ENCODE measurements at places on chromosomes 2 and 18. TPM values are rescaled to one million over a fixed set of nuclear protein-coding genes. Genes with fewer than 3 reads are reported as not detected.

DNA sequence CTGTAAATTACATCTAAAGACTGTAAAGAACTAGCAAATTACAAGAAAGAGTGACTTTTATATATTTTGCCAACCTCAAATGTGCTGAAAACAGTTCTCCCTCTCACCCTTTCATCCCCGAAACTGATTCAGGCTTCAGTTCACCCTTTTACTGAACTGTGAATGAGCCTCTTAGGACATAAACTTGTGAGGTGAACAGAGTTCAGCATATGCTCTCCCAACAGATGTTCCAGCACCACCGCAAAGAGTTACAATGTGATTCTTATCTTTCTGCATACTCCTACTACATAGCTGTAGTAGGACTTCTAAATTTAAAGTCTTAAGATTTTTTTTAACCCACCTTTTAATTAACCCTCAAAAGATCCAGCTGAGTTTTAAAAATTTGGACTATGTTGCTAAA is 1.2 kb upstream of the ZCCHC2 start:
- no peak for DNase-seq

GRCh38 chr2:217632043-217632442 is 370.8 kb downstream of the TNS1 start:
- DNase-seq: no peak

CD207 gene
- total RNA-seq: not detected

TRAPPC8 gene
- total RNA-seq: 30.4 TPM

- no peak for DNase-seq
Measured at GRCh38 chr2:176960061-176960460, 252.5 kb upstream of the HNRNPA3 start.

DNA sequence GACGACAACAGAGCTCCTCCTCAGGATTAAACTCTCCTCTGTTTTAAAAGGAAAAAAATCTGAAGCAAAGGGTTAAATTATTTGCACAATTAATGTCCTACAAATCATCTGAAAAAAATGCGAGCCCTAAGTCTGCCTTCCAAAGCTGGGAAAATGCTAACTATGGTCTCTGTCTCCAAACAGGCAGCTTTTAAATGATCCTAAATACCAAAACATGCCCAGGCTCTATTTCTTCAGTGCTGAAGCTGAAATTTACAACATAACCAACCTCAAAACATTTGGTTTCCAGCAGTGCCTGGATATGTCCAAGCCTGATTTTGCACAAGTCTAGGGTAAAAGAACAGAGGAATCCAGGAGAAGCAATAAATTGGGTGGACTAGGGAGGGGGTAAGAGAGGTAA is 57.2 kb downstream of the LBH start:
- DNase-seq: no peak

MRPS9 gene
- total RNA-seq: 49.7 TPM

ELOA2 gene
- total RNA-seq: not detected

PTPRN gene
- not detected for total RNA-seq

UGT1A5 gene
- total RNA-seq: not detected

HOXD1 gene
- not detected for total RNA-seq

GRCh38 chr2:174716785-174717184 is 47.5 kb downstream of the CHRNA1 start:
- DNase-seq: no peak

DNA sequence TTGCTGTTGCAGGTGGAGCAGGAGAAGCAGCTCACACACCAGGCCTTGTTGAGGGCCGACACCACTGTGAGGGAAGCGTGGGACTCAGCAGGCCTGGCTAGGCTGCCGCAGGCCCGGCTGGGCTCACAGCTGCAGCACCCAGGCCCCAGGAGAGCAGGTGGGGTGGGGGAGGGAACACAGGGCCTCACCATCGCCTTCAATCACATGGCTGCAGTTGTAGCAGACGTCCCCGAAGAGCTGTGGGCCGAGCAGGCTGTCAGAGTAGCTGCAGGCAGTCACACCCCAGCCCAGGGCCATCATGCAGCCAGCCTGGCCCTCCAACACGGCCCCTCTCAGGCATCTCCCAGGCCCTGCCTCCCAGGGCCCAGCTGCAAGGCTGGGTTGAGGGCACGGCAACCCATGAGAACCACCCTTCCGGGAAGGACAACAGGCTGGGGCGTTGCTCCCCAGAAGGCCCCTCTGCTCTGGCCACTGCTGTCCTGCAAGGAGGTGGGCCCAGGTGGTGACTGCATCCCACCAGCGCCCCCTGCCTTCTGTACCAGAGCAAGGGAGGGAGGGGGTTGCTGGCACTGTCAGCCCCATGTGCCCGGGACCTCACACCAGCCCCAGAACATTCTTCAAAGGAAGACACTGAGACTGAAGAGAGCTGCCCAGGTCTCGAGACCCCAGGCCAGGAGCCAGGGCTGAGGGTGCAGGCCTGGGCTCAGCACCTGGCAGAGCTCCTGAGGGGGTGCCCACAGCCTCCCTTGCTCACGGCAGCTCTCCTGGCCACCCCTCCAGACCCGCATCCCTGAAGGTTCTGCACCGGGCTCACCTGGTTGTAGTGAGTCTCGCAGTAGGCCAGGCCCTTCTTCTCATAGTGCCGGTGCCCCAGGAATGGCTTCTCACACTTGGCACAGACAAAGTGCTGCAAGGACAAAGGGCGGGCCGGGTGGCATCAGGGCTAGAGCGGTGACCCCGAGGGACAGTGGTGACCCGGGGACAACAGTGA is 5.6 kb upstream of the GPR17 start:
- DNase-seq: no peak

- DNase-seq: no peak
Measured at GRCh38 chr2:171400395-171400794, 33.4 kb downstream of the METTL8 start.

DNA sequence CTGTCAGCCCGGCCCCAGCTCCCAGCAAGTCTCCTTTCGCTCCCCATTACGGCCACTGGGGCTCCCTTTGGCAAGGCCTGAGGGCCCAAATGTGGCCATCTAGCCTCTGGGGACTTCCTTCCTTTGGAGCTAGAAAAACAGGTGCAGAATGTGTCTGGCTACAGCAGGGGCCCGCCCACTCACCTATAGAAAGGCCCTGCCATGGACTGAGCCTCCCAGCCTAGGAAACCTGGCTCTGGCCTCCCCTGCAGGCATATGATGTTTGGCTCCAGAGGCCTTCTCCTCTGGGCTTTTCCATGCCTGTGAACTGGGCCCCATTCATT is 55.3 kb upstream of the ALPP start:
- DNase-seq: no peak

- no peak for DNase-seq
Measured at GRCh38 chr18:25446972-25447371, 95.0 kb upstream of the ZNF521 start.

All from HCT116 (cell line).